ENCODE measurements at places on chromosomes 6 and 20. TPM values are rescaled to one million over a fixed set of nuclear protein-coding genes. Genes with fewer than 3 reads are reported as not detected.

GRCh38 chr20:21767739-21768223, 62.3 kb downstream of the PAX1 start:
- no peak overlapping the region for H3K27ac ChIP-seq
- DNase-seq, result no peak
- H3K27me3 ChIP-seq, result peaks cover 9% of the 10 kb centered on the region
- H3K36me3 ChIP-seq, result no peaks in the 10 kb centered on the region
- no peak overlapping the region for H3K4me3 ChIP-seq

Gene DEFB124
- not detected for total RNA-seq

- peaks cover 3% of the 10 kb centered on the region for H3K4me1 ChIP-seq
- H3K27me3 ChIP-seq, result no peaks in the 10 kb centered on the region
- no peak for DNase-seq
- H3K4me3 ChIP-seq, result no peak overlapping the region
These were observed 29.4 kb upstream of the FOXO3 start for GRCh38 chr6:108531332-108531731.

Gene CPXM1
- total RNA-seq, result 0.50 TPM

Gene TULP1
- total RNA-seq, result not detected

GRCh38 chr20:63345328-63346100, 15.6 kb downstream of the CHRNA4 start:
- peak; percentile 56 for DNase-seq
- no peaks in the 10 kb centered on the region for H3K36me3 ChIP-seq
- H3K4me1 ChIP-seq, result peaks cover 20% of the 10 kb centered on the region

Measured in heart left ventricle (tissue), 16 donors.